ENCODE measurements at places on chromosomes 7 and 10.

- DNase-seq, result no peak
These were observed 68.7 kb downstream of the TAX1BP1 start for GRCh38 chr7:27808626-27809025.

GRCh38 chr7:92755680-92756079 is 80.7 kb downstream of the CDK6 start:
- no peak for DNase-seq

- DNase-seq, result no peak
These were observed 31.3 kb downstream of the GNA12 start for GRCh38 chr7:2812831-2813230.

- DNase-seq, result no peak
These were observed 10.6 kb upstream of the SUN1 start for GRCh38 chr7:821688-822087.

- no peak for DNase-seq
These were observed 166.0 kb downstream of the TAX1BP1 start for GRCh38 chr7:27905951-27906350.

GRCh38 chr7:116546054-116546453 is 21.2 kb downstream of the CAV1 start:
- no peak for DNase-seq

- no peak for DNase-seq
These were observed 209.1 kb upstream of the ZNF722 start for GRCh38 chr7:63789378-63790176.

DNA sequence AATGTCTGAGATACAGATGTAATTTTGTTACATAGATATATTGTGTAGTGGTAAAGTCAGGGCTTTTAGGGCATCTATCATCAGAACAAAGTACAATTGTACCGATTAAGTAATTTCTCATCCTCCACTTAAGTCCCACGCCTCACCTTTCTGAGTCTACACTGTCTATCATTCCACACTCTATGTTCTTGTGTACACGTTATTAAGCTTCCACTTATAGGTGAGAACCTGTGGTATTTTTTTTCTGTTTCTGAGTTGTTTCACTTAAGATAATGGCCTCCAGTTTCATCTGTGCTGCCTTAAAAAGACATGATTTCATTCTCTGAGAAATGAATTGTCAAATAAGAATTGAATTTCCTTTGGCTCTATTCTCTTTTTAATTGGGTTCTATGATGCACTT is 15.5 kb upstream of the OSBPL3 start:
- no peak for DNase-seq

GRCh38 chr7:69825113-69825972 is 227.1 kb downstream of the AUTS2 start:
- no peak for DNase-seq

DNA sequence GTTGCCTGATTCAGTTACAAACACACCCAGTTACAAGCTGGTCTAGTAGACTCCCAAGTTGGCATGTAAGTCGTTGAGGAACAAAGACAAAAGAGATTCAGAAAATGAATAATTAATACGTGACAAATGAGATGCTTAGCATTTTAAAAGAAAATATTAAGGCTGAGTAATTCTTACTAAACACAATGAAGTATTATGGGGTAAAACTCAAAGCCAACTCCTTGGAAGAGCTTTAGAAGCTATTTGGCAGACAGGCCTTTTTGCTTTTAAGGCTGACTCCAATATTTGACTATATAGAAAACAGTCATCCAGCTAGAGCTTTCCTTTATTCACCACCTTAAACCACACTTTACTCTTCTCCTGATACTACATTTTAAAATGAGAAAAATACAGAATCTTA is 5.4 kb downstream of the TRDMT1 start:
- no peak for DNase-seq

DNA sequence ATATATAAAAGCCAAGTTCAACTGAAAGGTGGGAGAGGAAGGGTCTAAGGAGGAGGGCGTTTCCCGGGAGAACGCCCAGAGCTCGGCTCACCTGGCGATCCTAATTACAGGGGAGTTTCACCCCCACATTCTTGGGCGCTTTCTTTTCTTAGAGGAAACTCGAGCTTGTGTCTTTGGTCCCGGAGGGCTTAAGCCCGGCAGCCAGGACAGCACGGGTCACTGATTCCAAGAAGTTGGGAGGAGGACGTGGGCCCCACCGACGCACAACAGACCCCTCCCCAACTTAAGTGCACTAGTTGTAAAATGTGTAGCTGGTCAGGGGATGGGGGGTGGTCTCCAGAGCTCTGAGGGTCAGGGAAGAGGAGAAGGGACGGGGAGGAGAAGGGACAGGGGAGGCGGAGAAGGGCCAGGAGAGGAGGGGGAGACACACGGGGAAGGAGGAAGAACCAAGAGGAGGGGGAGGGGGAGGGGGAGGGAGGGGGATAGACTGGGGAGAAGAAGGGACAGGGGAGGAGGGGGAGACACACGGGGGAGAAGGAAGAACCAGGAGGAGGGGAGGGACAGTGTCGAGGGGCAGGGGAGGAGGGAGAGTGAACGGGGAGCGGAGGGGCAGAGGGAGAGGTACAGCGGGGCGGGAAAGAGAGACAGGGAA is 874 bp downstream of the BAIAP2L1 start:
- peak; percentile 34 for DNase-seq

- no peak for DNase-seq
These were observed 14.7 kb downstream of the LAT2 start for GRCh38 chr7:74224511-74224832.

DNA sequence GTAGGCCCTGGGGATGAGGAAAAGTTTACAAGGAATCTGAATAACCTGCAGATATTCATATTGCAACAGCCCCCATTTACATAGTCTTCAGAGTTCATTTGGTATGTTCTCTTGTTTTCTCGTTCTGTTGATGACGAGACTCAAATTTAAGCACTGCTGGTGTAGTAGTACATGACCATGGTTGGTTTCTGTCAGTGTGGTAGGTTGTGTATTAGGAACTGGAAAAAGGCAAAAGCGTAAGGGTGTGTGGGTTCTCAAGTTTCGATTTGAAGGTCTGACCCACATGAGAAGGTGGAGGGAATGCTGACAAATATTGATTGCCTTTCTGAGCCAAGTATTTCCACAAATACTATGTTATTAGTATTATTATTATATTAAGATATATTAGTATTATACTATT is 151.7 kb downstream of the AUTS2 start:
- DNase-seq, result no peak

GRCh38 chr10:34286136-34286739 is 528.9 kb downstream of the PARD3 start:
- DNase-seq, result no peak

DNA sequence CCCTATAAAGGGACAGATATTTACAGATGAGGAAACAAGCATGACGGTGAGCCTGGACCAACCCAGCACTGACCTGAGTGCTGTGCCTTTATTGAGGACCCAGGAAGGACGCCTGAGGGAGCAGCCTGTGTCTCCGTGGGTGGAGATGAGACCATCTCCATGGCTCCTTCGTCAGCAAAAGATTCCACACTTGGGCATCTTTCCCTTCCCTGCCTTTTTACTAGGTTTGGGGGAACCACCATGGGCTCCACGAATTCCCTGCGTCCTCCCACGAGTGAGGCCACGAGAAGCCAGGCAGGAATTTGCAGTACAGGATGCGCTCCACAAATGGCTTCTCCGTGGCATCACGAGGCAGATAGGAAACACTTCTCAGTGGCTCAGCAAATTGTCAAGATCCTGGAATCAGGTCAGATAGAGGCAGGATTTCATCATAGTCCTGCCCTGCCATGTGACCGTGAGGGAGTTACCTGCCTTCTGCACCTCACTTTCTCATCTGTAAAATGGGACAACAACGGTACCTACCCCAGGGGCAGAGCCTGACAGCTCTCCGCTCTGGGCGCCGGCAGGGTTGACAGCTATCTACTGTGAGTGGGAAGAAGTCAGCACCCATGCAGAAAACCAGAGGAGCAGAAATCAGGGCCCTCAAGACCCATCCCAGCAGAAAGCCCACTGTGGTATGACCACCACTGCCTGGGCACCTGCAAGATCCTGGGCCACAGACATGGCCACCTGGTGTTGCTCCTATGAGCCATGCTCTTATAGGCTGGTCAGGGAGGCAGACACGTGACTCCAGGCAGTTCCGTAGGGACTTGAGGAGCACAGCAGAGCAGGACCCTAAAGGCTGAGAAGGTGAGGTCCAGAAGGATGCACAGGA is 80.1 kb downstream of the GRID1 start:
- DNase-seq, result no peak

DNA sequence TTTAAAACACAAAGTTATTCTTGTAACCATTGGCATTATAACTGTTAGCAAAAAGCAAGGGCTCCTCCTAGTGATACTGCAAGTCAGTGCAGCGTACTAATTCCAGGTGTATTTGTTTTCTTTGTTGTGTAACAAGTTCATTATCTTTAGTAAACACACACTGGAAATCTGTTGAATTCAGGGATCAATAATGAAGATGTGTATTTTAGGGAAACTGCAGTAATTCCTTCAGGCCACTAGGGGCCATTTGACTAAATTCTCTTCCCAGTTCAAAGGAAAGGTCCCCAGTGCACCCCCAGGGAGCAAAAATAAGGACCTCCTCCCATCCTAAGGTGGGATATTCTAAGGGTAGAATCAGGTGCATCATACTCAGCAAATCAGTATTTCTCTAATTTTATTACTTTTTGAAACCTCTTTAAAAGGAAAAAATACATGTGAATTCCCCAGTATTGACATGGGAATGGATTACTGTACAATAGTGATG is 158.6 kb upstream of the LYZL1 start:
- DNase-seq, result no peak

DNA sequence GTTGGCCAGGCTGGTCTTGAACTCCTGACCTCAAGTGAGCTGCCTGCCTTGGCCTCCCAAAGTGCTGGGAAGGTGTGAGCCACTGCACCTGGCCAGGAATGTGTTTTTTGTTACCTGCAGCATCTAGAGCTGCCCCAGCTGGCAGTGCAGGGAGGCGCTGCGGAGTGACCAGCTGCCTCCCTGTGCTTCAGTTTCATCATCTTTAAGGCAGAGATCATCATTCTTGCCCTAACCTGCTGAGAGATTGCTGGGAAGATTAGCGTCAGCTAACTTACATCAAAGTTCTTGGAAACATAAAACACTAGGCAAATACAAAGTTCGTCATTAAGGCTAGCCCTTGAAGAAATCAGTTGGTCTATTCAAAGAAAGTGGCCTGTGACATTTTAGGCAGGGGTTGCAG is 2.3 kb downstream of the ZNF282 start:
- no peak for DNase-seq

DNA sequence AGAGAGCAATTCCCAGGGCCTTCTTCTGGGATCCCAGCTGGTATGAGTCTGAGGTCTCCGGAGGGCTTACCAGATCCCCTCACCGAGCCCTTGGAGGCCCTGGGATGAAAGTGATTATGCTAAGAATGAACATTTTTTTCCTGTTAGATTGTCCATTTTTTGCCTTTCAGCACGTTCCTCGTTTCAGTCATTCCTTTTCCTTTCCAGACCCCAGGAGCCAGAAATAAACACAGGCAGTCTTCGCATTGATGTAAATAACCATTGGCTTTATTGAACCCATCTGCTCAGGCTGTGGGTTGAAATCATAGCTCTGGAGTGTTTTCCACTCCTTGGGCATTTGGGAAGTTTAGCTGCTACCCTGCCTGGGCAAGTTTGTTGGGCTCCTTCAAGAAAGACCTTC is 320.9 kb upstream of the AUTS2 start:
- DNase-seq, result no peak

DNA sequence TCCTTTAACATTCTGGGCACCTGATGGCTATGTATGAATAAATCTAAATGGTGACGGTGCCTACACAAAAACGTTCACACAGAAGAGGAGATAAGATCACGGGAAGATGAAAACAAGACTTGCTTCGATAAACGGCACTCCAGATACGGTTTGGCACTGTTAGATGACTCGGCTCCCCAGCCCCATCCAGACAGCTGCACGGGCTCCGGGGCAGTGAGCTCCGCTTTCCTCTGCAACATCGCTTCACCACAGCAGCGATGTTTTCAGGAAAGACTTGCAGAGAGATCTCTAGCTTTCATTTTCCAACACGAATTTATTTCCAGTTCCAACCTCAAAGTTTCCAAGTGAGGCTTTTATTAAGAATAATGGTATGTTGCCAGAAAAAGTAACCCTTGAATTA is 132.1 kb downstream of the KLF6 start:
- peak; percentile 43 for DNase-seq

DNA sequence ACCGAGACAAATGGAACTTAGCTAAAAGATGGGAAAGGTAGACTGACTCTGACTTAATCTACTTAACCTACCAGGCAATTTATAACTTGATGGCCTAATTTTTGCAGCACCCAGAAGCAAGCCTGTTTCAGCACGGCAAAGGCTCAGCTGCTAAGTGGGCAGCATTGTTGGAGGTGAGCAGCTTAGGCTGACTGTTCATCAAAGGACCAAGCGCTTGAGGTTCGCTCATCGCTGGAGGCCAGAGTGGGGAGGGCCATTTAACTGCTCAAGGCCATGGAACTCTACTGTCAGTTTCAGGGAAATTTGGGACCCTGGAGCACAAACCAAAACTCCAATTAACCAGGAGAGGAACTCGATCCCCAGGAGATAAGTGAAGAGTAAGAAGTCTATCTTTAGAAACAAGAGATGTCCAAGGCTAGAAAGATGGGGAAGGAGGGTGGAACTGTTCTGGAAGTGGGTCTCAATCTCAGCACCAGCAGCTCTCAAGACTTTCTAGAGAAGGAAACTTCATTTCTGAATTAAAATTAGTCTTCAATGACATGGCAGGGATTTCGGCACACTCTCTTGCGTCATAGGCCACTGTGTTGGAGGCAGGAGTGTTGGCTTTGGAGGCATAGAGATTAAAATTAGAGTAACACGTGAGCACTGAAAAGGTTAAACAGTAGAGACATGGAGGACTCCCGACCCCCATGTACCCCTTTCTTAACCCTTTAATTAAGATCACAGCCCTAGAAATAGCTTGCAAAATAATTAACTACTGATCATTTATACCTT is 43.1 kb downstream of the EGFR start:
- DNase-seq, result no peak

DNA sequence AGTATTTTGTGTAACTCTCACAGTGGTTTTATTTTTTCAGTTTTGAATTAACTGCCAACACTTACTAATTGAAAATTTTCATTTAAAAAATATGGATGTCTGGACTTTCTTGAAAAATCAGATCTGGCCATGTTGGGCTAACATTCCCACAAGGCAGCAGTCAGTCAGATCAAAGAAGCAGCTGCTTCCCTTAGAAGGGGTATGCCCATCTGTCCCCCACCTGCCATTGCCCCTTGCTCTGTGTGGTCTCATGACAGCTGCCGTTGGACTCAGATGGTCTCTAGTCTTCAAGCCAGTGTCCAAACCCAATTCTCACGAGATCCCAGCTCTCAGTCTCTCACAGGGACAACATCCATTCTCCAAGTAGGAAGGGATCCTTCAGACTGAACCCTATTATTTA is 212.1 kb upstream of the GHITM start:
- DNase-seq, result no peak
